A375 (cell line): ENCODE measurements at places on chromosomes 1 and 21. TPM values are rescaled to one million over a fixed set of nuclear protein-coding genes. Genes with fewer than 3 reads are reported as not detected.

WNT3A gene
- not detected in 2 replicates for total RNA-seq

SLC25A34 gene
- 0.37 and 0.94 TPM in 2 replicates for total RNA-seq

CLCA2 gene
- 0.08 TPM in 1 of 2 replicates, not detected in the other for total RNA-seq

OR2L3 gene
- total RNA-seq, result not detected in 2 replicates

MYBPH gene
- not detected in 2 replicates for total RNA-seq

ATP6V1G3 gene
- not detected in 2 replicates for total RNA-seq

TNFRSF18 gene
- not detected in 2 replicates for total RNA-seq

SLC6A9 gene
- 15.0 and 17.3 TPM in 2 replicates for total RNA-seq

AMY2A gene
- total RNA-seq, result not detected in 2 replicates

DUSP23 gene
- total RNA-seq, result 56.5 and 57.1 TPM in 2 replicates

OR2T2 gene
- not detected in 2 replicates for total RNA-seq

LAMC2 gene
- 2.1 and 4.1 TPM in 2 replicates for total RNA-seq

LRRC71 gene
- total RNA-seq, result not detected in 2 replicates

VWA5B1 gene
- total RNA-seq, result not detected in 2 replicates
